ENCODE measurements at places on chromosomes 1 and 21. TPM values are rescaled to one million over a fixed set of nuclear protein-coding genes. Genes with fewer than 3 reads are reported as not detected.

RYR2 gene
- not detected for total RNA-seq

GNAT2 gene
- 0.22 TPM for total RNA-seq

TCEA3 gene
- 15.3 TPM for total RNA-seq

OR10Z1 gene
- not detected for total RNA-seq

CELSR2 gene
- total RNA-seq: 1.2 TPM

- DNase-seq: no peak
Observed at GRCh38 chr1:231124746-231125145, 37.1 kb upstream of the TRIM67 start.

DNA sequence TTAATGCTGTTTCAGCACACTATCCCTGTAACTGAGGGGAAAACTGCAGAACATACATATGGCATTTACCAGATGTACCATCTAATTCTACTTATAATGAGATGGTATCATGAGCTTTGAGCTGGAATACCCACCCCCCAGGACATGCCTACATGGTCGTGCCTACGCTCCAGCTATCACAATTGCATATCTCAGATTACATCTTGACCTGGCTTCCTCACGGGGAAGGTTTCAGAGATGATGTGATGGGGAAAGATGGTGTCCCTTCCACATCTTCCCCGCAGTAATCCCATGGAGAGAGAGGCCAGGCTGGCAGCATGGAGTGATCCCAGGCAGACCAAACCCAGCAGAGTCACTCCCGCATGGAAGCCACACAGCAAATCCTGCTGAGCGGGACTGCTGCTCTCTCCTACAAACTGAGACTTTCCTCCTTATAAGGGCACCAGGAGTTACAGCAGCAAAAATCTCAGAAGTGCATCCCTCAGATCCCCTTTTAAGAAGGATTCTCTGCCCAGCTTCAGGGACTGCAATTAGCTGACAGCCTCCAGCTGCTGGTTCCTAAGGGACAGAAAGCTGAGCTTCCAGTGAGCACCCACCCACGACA, 67.1 kb downstream of the KCNH1 start:
- DNase-seq: no peak

DNA sequence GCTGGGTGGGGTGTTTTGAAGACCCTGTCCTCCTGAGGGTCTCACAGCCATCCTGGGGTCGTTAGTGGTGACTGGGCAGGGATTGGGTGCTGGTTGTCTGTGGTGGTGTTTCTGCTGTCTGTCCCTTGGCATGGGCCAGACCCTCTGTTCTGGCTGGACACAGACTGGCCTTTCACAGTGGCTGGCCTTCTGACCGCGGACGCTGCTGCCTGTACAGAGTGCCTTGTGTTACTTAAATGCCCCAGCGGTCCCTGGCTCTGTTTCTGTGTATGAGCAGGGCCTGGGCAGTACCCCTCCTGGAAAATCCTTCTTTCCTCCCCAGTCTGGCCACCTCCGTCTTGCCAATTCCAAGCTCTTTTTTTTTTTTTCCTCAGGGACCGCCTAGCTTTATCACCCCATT, 50.9 kb downstream of the SH3BGR start:
- DNase-seq: no peak

DNA sequence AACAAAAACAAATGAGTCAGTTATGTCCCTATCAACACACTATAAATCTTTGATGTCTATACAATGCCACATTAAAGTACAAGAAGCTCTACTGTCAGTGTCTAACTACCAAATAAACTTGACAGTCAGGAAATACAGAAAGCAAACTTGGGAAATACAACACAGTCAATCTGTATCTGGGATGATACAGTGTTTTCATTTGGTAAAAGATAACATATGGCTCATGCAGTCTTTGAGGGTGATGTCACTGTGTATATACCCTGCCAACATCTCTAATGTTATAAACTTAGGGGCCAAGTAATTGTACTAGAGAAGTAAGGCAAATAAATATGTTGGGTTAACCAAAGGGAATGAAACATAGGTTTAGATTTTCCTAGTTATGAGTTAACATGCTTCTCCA, 552.5 kb upstream of the ADAMTS5 start:
- DNase-seq: no peak
